GF-D8 (cell line): ENCODE measurements at places on chromosomes 5 and 9.

DNA sequence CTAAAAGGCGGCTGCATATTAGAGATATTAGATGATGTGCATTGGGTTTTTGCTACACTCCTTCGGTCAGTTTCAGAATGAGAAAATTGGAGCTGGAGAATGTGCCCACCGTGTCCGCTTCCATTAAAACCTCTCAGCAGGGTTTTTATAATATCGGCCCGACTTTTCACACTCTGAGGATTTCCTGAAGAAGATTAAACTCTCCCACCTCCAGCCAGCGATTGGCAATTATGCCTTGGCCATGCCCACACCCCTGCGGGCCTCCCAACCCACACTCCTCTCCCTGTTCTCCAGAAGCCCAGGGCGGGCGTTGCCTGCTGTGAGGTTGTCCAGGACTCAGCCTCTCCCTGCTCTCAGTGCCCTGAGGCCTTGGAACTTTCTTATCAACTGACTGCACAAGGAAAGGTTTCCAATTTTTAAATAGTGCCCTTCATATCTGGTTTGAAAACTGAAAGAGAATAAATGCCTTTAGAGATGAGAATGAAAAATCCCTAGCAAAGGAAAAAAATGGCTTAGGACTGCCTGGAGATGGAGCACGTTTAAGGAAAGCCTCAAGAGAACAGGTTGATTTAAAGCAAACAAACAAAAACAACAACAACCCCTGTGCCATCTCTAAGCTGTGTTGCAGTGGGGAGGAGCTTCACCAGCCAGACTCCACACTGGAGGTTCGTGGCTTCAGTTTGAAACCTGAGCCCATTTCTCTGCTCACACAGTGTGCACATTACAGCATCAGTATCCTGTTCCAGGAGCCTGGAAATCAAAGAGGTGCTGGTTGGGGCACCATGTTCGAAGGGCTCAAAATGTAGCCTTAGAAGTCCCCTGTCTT lies 292.9 kb downstream of the NSG2 start:
- DNase-seq, result no peak

GRCh38 chr5:136249678-136250266 lies 56.8 kb upstream of the SMIM32 start:
- no peak for DNase-seq

- no peak for DNase-seq
Measured at GRCh38 chr5:104295991-104296390, 733.4 kb upstream of the NUDT12 start.

DNA sequence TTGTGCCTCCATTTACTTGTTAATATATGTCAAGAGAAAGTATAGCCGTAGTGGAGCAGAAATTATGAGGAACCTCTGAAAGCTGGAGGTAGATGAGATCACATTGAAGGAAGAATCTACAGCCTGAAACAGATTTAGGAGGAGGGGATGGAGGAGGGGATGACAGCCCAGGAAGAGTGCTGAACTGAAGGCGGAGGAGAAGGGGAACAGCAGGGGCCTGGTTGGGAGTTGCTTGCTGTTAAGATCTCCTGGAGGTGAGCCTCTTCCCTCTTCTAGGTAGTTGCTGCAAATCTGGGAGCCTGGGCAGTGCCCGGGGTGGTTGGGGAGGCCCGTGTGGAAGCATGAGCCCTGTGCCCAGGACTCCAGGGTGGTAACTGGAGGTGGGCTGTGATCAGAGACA lies 111.8 kb upstream of the SEMA6A start:
- DNase-seq, result no peak

GRCh38 chr5:138955671-138956295 lies 80.6 kb upstream of the LRRTM2 start:
- DNase-seq, result no peak

DNA sequence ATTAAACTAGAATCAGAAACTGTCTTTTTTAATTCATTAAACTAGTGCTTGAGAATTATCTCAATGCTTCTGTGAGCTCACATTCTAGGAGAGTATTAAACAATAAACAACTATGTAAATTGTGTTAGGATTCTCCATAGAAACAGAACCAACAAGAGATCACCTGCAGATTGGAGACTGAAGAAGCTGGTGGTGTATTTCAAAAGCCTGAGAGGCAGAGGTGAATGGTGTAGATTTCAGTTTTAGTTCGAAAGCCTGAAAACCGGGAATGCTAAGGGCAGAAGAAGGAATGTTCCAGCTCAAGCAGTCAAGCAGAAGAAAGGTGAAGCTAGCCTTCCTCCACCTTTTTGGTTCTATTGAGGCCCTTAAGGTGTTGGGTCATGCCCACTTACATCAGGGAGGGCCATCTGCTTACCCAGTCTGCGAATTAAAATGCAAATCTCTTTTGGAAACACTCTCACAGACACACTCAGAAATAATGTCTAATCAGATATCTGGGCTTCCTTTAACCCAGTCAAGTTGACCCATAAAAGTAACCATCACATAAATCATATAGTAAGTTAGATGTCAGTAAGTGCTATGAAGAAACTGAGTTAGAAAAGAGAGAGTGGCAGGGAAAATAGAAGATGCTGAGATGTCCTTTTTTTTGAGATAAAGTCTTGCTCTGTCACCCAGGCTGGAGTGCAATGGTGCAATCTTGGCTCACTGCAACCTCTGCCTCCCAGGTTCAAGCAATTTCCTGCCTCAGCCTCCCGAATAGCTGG lies 291.5 kb downstream of the ARRDC3 start:
- no peak for DNase-seq

DNA sequence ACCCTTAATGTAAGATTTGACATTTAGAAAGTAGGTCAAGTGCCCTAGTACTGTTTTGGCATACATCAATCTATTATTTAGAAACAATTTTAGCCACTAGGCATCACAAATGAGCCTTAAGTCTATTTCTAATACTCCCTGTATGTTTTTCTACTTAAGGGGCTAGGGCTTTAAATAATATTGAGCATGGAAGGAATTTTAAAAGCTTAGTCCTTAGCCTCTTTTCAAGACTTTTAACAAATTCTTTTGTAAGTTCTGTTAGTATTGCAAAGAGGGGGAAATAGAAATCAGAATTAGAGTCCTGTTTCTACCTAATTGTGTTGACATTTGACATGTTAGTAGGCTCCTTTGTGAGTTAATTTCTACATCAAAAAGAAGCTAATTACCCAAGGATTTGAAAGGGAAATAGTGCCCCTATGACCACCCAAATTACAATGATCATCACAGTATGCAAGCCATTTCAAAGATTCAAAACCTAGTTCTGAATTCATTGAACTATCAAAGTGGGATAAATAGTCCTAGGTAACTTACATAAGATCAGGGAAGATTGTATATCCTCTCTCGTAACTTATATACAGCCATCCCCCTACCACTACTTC lies 647.8 kb upstream of the ACO1 start:
- DNase-seq, result no peak

GRCh38 chr9:81565609-81566008 lies 123.7 kb downstream of the TLE1 start:
- no peak for DNase-seq

- no peak for DNase-seq
Measured at GRCh38 chr5:9398227-9398626, 147.6 kb downstream of the SEMA5A start.

DNA sequence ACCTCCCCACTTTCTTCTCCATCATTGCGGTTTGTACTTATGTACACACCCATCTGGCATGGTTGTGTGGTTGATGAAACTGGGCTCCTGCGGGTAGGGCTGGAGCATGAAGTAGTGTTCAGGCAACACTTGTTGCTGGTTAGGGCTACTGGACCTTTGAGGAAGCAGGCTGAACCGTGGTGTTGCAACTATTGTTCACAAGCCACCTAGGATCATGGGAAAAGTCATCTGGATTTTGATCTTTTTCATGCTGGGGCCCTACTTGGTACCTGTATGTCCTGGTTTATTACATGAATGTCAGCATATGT lies 40.1 kb upstream of the TIFAB start:
- no peak for DNase-seq

DNA sequence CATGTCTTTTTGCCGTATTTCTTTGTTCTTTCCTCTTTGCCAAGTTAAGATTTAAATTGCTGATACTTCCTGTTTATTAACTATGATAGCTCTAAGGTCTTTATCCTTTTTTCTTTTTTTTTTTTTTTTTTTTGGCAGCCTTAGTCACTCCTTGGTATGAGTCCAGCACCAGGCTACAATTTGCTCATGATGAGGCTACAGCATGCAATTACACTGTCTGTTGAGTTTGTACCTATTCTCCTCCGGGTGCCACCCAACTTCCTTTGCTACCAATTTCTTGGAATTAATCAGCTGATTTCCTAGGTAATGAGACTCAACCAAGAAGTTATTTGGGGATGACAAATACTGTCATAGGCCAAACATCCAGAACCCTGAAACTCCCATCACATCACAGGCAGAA lies 25.5 kb downstream of the ACTL7B start:
- no peak for DNase-seq

- DNase-seq, result no peak
Measured at GRCh38 chr5:102762562-102763227, 7.6 kb downstream of the PAM start.

GRCh38 chr5:58503390-58504046 lies 12.3 kb downstream of the GAPT start:
- DNase-seq, result no peak

GRCh38 chr9:101702257-101702656 lies 36.2 kb downstream of the GRIN3A start:
- DNase-seq, result no peak

- no peak for DNase-seq
Measured at GRCh38 chr5:140112685-140113179, 1.2 kb upstream of the PURA start.

DNA sequence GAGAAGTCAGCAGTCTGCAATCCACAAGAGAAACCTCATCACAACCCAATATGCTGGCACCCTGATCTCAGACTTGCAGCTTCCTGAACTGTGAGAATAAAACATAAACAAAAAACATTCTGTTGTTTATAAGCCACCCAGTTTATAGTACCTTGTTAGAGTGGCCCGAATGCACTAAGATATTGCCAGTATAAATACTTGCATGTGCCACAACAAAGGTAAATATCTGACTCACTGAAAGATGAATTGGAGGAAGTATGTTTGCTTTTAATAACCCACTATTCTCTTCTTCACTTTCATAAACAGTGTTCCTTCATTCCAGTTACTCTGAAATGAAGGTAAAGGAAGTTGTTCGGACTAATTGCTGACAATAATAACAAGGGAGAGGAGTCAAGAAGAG lies 1163.4 kb upstream of the CDH6 start:
- DNase-seq, result no peak

DNA sequence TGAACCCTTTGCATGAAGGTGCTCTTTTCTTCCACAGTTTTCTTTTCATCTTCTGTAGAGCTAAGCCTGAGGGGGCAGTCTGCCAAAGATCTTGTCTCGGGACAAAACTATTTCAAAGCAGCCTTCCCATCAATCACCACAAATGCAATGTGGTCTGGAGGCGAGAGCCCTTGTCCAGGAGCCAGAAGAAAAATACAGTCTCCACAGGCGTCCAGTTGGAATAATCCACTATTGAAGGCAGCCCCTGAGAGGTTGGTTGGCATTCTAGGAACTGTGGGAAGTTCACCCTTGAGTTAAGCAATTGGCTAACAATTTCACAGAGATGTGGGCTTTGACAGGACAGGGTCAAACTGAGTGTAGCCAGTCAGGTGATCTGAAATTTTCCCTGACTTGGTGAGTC lies 72.0 kb downstream of the SEMA6A start:
- no peak for DNase-seq

GRCh38 chr9:12973710-12974109 lies 198.9 kb downstream of the LURAP1L start:
- DNase-seq, result no peak

GRCh38 chr9:133703591-133704399 lies 34.4 kb downstream of the SARDH start:
- no peak for DNase-seq

DNA sequence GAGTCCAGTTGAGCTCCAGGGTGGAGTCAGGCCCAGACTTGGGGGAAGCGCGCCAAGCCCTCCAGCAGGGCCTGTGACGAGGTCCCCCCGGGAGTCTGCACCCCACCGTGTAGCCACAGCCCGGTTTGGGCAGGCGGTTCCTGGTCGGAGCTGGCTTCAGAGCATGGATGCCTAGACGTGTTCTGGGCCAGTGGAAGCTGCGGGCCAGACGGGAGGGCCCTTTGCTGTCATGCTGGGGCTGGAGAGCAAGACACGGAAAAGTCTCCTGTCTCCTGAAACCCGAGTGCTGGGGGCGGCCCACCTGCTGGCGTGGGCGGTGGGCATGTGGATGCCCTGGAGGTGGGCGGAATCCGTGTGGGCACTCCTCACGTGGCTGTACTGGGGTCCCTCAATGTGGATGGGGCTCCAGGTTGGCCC lies 1.9 kb downstream of the GPSM1 start:
- no peak for DNase-seq

DNA sequence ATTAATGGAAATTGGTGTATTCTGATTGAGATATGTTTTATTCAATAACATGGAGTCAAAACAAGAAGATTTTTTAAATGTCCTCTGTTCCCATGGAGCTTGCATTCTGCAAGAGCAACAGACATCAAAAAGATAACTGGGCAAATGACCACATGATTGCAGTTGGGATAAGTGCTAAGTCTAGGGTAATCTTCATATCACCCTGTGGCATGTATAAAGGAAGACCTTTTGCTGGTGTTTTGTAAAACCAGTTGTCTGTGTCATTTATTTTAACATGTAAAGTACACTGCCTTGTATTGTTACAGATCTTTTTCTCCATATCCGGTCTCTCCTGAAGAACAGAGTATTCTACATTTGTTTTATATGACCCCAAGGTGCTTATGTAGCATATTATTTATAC lies 44.0 kb downstream of the PTCD2 start:
- no peak for DNase-seq

DNA sequence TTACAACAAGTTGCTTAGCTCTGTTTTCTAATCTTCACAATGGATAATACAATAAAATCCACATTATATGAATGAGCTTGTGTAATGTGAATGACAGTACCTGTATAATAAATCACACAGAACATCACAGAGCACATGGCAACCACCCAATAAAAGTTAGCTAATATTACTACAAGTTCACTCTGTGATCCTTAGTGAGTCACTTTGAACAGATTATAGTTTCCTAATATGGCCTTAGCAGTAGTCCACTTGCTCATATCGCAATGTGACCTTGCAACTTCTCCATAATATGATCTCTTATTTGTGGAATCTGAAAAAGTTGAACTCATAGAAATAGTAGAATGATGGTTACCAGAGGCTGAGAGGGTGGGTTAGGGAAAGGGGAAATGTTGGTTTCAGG lies 361.3 kb downstream of the PTPRD start:
- no peak for DNase-seq

DNA sequence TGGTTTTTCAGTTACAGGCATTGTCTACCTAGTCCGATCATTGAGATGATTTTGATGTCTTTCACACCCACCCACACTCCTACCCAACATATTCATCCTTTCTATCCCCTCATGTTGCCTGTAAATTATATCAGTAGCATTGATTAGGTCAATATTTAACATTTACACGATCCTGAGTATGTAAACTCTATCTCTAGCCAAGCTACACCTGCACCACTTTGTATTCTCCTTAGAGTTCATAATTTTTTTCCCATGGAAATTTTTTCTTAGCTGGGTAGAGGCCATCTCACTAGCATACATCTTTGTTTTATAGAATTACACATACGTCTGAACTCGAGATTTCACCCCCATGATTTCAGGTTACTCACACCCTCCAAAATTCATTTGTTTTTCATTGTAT lies 30.6 kb downstream of the GCNT4 start:
- DNase-seq, result no peak

- no peak for DNase-seq
Measured at GRCh38 chr5:91864962-91865361, 481.8 kb upstream of the ARRDC3 start.
